Colonic mucosa (tissue), 4 donors: ENCODE measurements at places on chromosomes 5 and 9. TPM values are rescaled to one million over a fixed set of nuclear protein-coding genes. Genes with fewer than 3 reads are reported as not detected.

DNA sequence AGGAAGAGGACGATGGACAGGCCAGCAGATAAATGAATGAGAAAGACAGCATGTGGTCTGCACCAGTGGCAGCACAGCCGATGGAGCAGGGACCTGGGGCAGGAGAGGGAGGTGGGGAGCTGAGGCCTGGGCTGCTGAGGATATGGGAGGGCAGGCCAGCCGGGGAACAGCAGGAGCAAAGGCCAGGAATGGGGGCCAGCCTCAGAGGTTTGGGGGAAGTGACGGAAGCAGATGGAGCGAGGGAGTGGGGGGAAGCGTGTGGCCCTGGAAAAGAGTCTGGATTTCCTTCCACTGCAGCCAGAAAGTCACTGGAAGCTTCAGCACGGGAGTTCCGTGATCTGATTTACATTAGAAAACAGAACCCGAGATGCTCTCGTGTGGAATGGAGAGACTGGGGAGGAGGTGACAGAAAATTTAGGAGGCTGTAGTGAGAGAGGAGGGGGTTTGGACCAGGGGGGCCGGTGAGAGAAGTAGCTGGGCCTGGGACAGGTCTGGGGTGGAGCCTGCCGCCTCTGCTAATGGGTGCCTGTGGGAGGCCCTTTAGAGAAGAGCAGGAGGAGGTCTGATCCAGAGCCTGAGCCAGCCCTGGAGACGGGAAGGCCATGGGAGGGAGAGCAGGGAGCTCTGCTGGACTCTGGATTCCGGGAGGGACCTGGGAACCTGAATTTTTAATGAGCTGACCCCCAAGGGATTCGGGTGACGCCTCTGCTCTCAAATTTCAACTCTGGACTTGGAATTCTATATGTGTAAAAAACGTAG, 65.4 kb downstream of the TSPAN17 start:
- DNase-seq, result no peak

DNA sequence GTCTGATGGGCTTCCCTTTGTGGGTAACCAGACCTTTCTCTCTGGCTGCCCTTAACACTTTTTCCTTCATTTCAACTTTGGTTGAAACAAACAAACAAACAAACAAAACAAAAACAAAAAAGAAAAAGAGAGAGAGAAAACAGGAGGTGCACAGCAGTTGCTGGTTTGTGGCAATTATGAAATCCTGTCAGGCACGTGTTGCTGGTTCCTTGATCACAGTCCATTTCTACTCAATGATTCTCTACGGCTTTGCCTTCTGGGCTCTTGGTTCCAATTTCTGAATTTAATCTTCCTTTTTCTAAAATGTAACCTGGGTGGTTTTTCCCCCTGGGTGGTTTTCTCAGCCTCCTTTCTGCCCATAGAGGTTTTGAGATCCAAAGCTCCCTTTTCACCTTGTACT, 17.8 kb upstream of the PANK3 start:
- DNase-seq, result no peak

DNA sequence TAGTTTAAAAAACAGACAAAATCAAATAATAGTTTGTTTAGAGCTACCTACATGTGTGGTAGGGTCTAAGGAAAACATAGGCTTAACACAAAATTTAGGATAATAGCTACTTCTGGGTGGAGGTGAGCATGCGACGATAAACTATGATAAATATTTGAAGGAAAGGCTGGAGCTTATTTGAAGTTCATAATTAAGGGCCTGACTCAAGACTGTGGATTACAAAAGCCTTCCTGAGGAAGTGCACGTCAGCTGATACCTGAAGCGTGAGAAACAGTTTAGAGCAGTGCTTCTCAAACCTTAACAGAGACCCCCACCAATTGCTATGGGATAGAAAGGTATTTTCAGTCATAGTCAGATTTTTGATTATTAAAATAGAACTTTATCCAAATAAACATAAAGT, 20.4 kb upstream of the UBLCP1 start:
- DNase-seq, result no peak

ANGPTL2 gene
- 2.7 TPM for total RNA-seq

HTR4 gene
- total RNA-seq, result 7.5 TPM
